ENCODE measurements at places on chromosomes 5 and 9.

DNA sequence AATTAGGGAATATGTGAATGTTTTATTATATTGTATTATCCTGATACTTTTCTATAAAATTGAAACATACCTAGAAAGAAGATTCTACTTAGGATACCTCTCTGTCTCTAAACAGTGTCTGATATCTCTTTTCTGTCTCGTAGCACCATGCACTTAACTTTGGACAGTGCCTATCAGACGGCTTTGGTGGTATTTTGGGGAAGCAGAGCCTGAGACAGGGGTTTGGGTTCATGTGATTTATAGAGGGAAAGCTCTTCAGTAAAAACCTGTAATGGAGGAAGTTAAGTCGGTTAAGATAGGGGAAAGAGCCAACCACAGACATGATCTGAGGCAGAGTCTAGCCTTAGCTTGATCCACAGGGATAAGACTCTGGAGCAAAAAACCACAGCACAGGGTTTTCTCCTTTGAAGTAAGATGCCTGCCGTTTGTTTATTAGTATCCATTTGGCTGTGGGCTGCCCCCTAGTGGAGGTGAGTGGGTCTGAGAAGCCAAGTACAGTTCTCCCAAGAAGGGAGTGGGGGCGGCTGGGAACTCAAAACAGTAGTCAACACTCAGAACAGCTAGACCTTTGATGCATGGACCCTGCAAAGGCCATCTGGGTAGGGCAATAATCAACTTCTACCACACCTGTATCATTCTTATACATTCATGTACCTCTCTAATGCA lies 141.2 kb upstream of the ASTN2 start:
- no peak for DNase-seq

GRCh38 chr5:102853680-102854079 lies 98.6 kb downstream of the PAM start:
- DNase-seq = no peak

DNA sequence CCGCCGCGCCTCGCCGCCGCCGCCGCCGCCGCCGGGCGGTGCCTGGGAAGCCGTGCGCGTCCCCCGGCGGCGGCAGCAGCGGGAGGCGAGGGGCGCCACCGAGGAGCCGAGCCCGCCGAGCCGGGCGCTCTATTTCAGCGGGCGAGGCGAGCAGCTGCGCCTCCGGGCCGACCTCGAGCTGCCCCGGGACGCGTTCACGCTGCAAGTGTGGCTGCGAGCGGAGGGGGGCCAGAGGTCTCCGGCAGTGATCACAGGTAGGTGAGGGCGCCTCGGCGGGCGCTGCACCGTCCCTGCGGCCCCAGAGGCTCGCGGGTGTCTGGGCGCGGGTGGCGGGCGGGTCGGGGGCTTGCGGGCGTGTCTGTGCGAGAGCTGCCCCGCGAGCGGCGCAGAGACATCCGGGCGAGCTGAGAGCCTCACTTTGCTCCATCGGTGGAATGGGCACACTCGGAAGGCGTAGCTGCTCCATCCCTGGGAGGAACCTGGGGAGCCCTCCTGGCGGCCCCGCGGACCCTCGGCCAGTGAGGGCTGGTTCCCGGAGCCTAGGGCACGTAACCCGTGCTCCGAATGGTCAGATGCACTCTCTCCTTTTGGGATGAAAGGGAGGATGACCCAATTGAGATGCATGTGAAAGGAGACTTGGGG lies 864 bp downstream of the PAPPA start:
- peak; percentile 53 for DNase-seq

- DNase-seq = peak; percentile 81
Measured at GRCh38 chr5:42994555-42995359, 45.4 kb downstream of the ANXA2R start.

DNA sequence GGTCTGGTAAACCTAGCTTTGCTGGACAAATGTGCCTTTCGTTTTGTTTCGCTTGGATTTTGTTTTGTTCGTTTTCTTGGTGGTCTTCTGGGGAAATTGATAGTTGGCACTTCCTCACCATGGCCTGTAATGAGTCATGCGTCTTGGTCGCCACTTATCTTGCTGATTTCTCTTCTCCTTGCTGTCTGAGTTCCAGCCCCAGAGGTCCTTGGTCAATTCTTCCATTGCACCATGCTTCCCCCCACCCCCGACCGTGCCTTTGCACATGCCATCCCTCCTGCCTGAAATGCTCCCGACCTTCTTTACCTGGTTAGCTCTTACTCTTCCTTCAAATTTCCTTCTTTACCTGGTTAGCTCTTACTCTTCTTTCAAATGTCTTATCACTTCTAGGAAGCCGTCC lies 168.7 kb upstream of the MSX2 start:
- DNase-seq = no peak

- DNase-seq = no peak
Measured at GRCh38 chr5:66981266-66982055, 215.1 kb downstream of the CD180 start.

GRCh38 chr9:96008502-96009222 lies 133.2 kb downstream of the ERCC6L2 start:
- DNase-seq = no peak

- no peak for DNase-seq
Measured at GRCh38 chr9:1453636-1454035, 403.5 kb downstream of the DMRT2 start.

- DNase-seq = no peak
Measured at GRCh38 chr9:126628969-126629674, 15.4 kb downstream of the LMX1B start.

DNA sequence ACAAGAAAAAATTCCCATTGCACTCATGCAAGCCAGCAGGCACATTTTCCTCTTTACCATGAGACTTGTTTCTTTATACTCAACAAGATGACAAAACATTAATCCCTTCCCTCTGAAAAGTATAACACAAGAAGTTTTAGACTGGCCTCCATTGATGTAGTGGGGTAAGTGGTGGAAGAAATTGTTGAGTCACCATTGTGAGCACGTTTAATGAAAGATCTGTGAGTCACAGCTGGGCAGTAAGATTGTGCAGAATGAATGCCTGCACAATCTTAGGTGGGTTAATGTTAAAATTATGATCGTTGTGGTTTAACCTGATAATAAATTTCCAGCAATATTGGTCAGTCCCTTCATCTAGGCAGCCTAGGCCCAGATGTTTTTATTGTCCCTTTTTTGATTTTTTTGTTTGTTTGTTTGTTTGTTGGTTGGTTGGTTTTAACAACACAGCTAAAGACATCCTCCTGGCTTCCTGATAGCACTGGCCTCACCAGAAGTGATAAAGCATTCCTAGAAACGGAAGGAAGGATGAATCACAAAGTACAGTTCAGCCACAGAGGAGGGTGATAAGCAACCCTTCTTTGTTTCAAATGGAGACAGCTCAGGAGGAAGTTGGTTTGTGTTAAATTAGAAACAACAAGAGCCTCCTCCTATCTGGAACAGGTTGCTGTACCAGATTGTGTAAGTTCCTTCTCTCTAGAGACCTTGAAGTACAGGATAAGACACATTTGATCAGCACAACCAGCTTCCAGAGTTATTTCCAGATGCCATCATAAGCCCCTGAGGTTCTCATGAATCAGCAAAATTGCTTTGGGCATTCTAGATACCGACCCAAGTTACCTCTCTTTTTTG lies 40.3 kb downstream of the SLC24A2 start:
- peak; percentile 26 for DNase-seq

DNA sequence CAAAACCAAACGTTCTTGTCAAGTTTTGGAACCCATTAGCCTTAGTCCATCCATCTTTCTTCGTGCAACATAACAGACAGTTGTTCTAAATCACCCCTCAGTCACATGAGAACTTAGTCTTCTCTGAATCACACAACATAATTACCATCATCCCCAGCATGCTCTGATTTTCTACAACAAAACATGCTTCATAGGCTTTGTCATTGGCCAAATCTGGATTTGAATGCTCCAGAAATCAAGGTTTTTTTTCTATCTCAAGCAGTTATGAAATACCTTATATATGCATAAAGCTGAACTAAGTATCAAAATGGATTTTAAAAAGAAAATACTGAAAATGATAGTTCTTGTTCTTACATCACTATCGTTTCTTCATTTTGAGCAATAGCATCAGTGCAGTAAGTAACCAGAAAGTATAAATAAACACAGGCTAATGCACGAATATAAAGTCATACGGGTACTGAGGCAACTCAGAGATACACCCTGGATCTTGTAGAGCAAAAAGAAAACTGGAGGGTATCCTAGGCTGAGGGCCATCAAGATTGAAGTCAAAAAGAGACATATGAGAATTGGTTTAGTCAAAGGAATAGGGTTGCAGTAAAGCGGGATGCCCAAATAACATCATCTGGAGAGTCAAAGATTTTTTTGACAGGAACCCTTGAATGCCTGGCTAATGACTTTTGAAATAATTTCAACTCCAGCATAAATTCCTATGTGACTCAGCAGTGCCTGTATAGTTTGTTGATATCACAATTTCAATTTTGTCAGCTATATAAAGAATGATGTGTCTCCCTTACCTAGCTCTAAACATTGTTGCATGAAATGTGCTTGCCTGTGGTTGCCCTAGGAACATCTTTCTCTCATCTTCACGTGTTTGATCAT lies 164.7 kb downstream of the ADAMTSL1 start:
- no peak for DNase-seq

GRCh38 chr5:147439254-147439653 lies 70.6 kb downstream of the DPYSL3 start:
- peak; percentile 64 for DNase-seq

DNA sequence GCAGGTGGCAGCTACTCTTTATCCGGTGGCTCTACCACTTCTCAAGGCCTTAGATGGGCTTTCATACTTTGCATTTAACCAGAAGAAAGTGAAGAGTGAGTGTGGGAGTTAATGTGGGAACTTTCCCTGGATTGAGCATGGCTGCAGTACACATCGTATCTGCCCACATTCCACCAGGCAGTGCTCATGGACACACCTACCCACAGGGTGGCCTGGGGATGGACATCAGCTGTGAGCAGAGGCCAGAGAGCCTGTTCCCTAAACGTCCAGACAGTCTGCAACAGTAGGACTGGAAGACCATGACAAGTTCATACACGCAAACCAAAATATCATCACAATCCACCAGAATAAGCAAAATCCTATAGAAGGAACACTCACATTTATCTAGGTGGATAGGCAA lies 213.8 kb downstream of the IRX1 start:
- DNase-seq = no peak

DNA sequence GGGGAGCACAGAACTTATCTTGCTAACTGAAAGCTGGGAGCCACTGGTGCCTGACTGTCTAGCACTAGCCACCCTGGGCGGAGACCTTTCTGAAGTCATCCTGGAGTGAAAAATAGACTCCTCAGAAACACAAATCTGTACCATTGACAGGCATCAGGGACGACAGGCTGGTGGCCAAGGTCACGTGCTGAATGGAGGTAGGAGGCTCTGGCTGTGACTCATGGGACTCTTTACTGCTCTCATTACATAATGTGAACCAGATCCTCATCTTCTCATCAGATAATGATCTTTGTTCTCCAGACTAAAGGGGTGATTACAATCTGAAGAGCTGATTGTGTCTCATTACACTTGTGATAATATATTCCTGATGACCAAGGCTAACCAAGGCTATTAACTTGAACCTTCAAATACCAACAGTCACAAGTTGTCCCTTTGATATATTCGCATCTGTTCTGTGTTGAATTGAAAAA lies 91.8 kb downstream of the SEMA5A start:
- no peak for DNase-seq

GRCh38 chr5:1641041-1641440 lies 117.3 kb upstream of the LPCAT1 start:
- DNase-seq = no peak
